ENCODE measurements at places on chromosomes 6 and 20.
A peak's percentile ranks its signal among the peaks of the same experiment; 100 is the strongest.

DNA sequence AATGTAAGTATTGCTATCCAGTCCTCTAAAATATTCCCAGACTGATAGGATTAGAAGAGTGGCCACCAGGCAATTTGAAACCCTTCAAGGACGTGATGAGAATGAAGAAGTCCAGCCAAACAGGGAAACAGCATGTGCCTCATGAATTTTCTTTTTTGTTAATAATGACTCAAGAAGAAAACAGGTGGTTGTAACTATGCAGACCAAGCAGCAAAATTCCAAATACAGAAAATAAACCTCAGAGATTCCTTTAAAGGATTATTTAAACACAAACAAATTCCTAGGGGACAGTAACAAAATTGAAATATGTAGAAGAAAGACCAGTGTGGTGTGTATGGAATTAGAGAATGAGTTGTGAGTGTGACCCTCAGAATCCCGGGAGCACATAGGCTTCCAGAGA is 239.2 kb downstream of the KCNQ5 start:
- DNase-seq = no peak

DNA sequence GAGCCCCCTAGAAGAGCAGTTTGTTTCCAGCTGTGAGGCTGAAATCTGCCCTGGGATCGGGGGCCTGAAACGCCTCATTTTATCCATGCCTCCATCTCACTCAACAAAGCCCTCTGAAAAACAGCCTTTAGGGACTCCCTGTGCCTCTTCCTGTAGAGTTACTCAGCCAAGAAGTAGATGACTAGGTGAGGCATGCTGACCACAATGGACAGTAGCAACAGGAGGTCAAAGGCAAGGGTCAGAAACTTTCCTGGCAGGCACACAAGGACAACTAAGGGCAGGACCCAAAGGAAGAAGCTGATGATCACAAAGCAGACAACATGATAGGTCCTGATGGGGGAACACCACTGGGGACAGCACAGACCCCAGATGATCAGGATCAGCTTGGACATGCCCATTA is 12.8 kb downstream of the MAS1L start:
- no peak for DNase-seq

- no peak for DNase-seq
Observed at GRCh38 chr20:22728146-22728745, 143.9 kb upstream of the FOXA2 start.

DNA sequence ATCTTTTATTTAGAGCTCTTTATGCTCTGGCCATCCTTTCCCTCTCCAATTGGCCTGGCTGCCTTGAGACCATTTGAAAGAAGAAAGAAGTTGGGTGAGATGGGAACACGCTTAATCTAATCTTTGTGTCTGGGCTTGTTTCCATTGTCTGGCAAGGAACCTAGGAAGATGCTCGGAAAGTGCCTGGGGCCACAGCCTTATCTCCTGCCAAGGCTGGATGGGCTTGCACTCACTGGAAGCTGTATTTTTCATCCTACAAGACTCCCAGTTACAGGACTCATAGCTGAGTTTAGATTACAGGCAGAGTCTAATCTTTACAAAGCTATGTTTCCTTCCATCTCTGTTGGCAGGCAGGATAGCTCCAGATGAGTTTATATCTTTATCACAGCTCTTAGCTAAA is 33.1 kb upstream of the CDYL start:
- DNase-seq = no peak

- DNase-seq = peak; percentile 27
Observed at GRCh38 chr6:30615958-30616810, 859 bp downstream of the PPP1R10 start.

- DNase-seq = no peak
Observed at GRCh38 chr6:80163754-80164187, 57.3 kb downstream of the BCKDHB start.

- no peak for DNase-seq
Observed at GRCh38 chr6:114039841-114040240, 68.9 kb upstream of the HDAC2 start.

GRCh38 chr6:26329763-26330511 is 35.1 kb upstream of the BTN3A2 start:
- no peak for DNase-seq
